AML-193 (cell line): ENCODE measurements at places on chromosomes 13 and 19.
A peak's percentile ranks its signal among the peaks of the same experiment; 100 is the strongest.

GRCh38 chr13:72109863-72110262 lies 242.9 kb upstream of the DACH1 start:
- DNase-seq, result no peak

- DNase-seq, result no peak
Observed at GRCh38 chr19:277131-277530, 14.1 kb downstream of the PLPP2 start.

DNA sequence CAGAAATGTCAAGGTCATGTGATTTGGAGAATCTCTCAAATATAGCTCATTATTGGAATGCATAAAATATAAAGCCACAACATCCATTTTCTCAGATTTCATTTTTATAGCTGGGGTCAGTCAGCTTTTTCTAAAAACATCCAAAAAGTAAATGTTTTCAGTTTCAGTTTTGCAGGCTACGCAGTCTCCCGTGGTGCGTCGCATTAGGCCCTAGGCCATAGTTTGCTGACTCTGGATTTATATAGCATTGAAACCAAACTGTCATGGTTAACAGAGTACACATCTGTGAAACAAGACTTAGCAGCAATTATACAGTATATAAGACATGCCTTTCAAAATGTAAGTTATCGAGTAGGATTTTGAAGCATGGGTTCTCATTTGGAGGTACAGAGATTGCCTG lies 140.0 kb downstream of the IRS2 start:
- DNase-seq, result no peak

DNA sequence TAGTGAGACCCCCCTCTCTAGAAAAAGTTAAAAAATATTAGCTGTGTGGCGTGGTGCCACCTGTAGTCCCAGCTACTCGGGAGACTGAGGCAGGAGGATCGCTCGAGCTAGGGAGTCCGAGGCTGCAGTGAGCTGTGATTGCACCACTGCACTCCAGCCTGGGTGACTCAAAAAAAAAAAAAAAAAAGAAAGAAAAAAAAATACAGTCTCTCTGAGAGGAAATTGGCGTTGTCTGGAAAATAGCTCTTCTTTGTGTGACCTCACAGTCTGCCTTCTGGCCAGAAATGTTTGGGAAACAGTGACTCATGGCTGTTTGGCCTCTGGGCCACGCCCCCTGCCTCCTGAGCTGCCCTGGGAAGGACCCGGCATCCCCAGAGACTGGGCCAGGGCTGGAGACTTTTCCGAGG lies 10.7 kb downstream of the MARCHF2 start:
- DNase-seq, result peak; percentile 68

- DNase-seq, result no peak
Observed at GRCh38 chr13:45327253-45327955, 13.6 kb downstream of the TPT1 start.

DNA sequence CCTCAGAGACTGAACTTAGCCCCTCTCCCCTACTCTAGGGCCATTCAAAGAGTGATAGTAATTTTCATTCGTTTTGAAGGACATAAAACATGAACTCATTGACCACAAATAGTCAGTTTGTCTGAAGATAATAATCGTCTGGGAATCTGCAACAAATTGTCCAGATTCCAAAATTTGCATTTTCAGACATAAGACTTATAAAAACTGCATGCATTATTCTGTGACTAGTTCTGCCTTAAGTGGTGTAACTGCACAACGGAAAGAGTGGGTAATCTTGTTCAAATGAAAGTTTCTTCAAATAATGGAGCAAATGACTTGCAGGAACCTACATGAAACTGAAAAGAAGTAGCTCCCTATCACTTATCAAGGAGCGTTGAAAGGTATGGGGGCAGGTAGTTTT lies 8.4 kb downstream of the CSNK1A1L start:
- no peak for DNase-seq

DNA sequence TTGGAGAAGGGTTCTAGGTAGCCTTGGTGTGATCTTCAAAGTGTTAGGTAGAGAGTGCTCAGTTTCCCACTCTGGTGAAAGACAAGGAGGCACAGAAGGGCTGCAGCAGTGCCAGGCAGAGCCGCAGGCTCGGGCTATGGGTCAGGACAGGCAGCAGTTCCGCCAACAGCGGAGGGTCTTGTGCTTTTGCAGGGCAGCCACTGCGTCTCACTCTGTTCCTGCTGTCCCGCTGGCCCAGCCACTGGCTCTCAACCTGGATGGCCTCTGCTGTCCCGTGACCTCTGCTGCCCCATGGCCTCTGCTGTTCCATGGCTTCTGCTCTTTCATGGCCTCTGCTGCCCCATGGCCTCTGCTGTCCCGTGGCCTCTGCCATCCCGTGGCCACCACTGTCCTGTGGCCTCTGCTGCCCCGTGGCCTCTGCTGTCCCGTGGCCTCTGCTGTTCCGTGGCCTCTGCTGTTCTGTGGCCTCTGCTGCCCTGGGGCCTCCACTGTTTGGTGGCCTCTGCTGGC lies 175.7 kb downstream of the URI1 start:
- no peak for DNase-seq

DNA sequence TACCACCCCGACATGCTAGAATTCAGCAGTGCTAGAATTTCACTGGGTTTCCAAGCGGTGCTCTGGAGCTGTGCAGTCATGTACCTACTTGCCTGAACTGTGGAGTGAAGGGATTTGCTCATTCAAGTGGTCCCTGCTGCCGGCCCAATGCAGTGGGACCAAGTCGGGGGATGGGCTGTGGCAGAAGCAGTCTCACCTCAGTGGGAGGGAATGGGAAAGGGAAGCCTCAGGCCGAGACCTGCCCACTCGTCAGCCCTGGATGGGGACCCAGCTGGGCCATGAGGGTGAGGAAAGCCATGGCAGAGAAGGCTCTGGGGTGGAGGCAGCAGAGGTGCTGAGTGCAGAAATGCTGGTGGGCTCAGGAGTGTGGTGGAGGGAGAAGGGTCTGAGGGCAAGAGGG lies 14.9 kb downstream of the KLHL26 start:
- DNase-seq, result no peak

DNA sequence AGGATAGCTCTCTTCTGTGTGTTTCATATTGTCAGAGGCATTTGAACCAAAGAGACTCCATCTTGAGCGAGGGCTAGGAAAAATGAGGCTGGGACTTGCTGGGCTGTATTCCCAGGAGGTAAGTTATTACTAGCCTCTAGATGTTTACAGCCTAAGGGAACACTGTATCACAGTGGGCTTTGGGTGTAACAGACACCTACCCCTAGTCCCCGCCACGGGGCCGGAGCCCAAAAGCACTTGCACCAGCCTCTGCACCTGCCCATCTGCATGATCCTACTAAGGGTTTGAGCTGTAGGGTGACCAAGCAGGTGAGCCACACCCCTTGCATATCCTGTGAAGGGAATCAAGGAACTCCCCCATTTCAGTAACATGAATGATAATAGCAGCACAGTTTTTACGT lies 1972.2 kb downstream of the OLFM4 start:
- no peak for DNase-seq

GRCh38 chr13:102139626-102140025 lies 262.2 kb downstream of the FGF14 start:
- DNase-seq, result no peak

DNA sequence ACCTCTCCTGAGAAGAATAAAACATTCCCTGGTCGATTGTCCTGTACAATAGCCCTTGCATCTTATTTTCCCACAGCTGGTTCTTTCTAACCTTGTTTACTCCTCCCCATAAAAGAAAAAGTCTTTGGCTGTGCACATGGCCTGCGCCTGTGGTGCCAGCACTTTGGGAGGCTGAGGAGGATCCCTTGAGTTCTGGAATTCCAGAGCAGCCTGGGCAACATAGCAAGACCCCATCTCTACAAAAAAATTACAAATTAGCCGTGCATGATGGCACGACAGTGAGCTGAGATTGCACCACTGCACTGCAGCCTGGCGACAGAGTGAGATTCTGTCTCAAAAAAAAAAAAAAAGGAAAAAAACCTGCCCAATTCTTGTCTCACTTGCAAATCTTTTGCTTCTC lies 7.2 kb upstream of the NUP62 start:
- DNase-seq, result no peak

- DNase-seq, result no peak
Observed at GRCh38 chr19:7196763-7197118, 97.5 kb downstream of the INSR start.

- DNase-seq, result no peak
Observed at GRCh38 chr13:29005763-29006120, 185.6 kb downstream of the MTUS2 start.

- DNase-seq, result no peak
Observed at GRCh38 chr19:28324275-28325060, 888.5 kb downstream of the UQCRFS1 start.

GRCh38 chr13:45951166-45951565 lies 99.6 kb upstream of the SIAH3 start:
- DNase-seq, result no peak

GRCh38 chr13:114067886-114068651 lies 64.4 kb downstream of the RASA3 start:
- no peak for DNase-seq

DNA sequence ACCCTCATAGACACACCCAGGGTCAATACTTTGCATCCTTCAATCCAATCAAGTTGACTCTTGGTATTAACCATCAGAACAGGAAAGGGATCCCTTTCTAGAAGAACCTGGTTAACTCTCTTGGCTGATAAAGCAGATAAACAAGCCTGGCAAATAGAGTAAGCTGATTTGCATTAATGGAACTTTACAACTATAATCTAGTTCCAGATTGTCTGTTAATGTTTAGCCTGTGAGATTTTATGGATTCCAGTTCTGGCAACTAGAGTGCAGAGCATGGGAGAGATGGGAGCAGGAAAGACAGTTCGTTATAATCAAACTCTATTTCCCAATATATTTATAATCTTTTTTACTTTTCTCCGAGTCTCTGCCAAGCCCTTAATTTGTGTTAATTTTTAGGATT lies 272.6 kb upstream of the KLHL1 start:
- no peak for DNase-seq

GRCh38 chr19:6039566-6040225 lies 61.8 kb upstream of the RANBP3 start:
- no peak for DNase-seq

GRCh38 chr13:58782736-58783135 lies 1151.2 kb downstream of the PCDH17 start:
- DNase-seq, result no peak

- DNase-seq, result no peak
Observed at GRCh38 chr13:32968316-32968715, 47.9 kb upstream of the KL start.

DNA sequence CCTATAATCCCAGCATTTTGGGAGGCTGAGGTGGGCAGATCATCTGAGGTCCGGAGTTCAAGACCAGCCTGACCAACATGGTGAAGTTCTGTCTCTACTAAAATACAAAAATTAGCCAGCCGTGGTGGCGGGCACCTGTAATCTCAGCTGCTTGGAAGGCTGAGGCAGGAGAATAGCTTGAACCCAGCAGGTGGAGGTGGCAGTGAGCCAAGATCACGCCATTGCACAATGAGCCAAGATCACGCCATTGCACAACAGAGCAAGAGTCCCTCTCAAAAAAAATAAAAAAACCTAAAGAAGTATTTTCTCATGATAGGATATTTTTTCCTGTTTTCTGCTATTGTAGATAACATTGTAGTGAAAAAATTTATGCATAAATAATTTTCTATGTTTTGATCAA lies 13.3 kb downstream of the IFT88 start:
- no peak for DNase-seq

GRCh38 chr13:26255691-26256277 lies 1.9 kb downstream of the CDK8 start:
- peak; percentile 50 for DNase-seq

- no peak for DNase-seq
Observed at GRCh38 chr19:33401683-33402420, 28.3 kb downstream of the CEBPG start.

- no peak for DNase-seq
Observed at GRCh38 chr13:45206340-45206739, 5.5 kb upstream of the KCTD4 start.

- no peak for DNase-seq
Observed at GRCh38 chr13:47976325-47976724, 24.7 kb downstream of the SUCLA2 start.

DNA sequence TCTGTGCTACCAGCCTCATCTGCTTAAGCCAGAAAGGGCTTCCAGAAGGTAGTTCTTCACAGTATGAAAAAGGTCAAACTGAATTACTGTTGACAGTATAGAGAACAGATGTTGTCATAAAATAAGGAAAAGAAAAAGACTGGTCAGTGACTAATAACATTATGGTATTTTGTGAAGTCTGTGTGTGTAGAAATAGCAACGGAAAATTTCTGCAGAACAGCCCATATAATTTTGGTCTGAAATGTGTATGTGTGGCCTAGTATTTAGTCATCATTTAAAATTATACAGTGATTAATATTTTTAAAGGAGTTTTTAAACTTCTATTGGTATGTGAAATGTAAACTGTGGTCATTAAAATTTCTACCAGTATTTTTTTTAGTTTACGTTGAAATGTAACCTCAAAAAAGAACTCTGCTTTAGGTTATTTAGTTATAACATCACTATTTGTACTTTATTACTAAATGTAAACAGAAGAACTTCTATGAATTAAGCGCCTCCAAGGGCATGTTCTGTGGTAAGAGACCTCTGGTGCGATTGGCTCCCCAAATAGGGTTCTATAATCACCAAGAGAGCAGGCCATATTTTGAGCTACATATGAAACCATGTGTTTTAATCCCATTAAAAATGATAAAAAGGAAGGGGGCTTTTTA lies 3.3 kb upstream of the GPR183 start:
- DNase-seq, result peak; percentile 68

DNA sequence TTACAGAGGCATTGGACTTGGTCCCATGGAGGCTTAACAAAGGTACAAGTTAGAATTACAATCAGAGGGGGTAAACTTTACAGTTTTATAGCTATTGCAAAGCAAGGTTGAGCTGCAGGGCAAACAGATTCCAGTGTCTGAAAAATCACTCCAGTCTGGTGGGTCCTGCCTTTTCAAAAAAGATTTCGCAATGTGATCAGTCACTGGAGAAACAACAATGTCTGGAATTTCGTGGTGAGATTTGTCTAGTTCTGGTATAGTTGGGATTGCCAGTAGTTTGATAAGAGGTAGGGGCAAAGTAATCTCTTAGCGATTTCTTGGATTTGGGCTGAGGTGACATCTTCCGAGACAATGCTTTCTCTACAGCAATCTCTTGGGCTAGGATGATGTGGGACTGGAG lies 1198.2 kb upstream of the PCDH9 start:
- no peak for DNase-seq

DNA sequence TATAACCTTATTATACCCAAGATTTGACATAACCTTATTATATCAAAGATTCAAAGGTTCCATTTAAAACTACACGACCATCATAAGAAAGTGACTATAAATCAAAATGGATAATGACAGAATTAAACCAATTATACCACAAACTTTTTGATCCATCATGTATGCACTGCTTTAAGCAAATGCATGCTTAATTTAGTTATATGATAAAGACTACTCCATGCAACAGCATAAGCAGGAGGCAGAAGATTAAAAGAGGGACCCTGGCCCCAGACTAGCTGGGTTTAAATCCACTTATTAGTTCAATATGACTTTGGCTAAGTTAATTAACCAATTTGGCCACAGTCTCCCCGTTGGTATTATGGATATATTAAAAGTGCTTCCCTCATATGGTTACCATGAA lies 11.4 kb downstream of the EFNB2 start:
- DNase-seq, result no peak

GRCh38 chr13:109163037-109163379 lies 533.6 kb downstream of the MYO16 start:
- no peak for DNase-seq

GRCh38 chr13:52846567-52847321 lies 1.7 kb downstream of the PCDH8 start:
- DNase-seq, result no peak

- DNase-seq, result peak; percentile 76
Observed at GRCh38 chr19:43519436-43520088, 7.4 kb downstream of the ETHE1 start.

GRCh38 chr13:26382835-26383234 lies 128.9 kb downstream of the CDK8 start:
- no peak for DNase-seq
